ENCODE measurements at places on chromosomes 6 and 20. TPM values are rescaled to one million over a fixed set of nuclear protein-coding genes. Genes with fewer than 3 reads are reported as not detected.

GRCh38 chr20:45329497-45330319 lies 18.5 kb downstream of the SDC4 start:
- DNase-seq: no peak

DNA sequence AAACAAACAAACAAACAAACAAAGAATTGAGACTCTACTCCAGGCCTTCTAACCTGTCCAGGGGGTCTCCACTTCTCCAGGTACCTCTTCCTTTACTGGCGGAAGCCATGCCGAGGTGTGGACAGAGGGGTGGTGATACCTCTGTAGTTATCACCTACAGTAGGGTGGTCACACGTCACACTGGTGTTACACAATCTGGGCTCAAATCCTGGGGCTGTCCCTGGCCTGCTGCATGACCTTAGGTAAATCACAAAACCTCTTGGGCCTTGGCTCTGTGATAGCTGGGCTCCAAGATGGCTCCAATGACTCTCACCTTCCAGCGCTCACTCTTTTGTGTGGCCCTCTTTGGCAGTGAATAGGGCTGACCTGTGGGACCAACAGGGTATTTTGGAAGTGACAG lies 76.8 kb upstream of the ZNFX1 start:
- no peak for DNase-seq

- DNase-seq: no peak
Observed at GRCh38 chr20:3866464-3866863, 19.8 kb downstream of the MAVS start.

- DNase-seq: peak; percentile 60
Observed at GRCh38 chr6:118408863-118409262, 139.2 kb upstream of the PLN start.

GRCh38 chr20:57465486-57465885 lies 59.5 kb downstream of the CTCFL start:
- DNase-seq: no peak

Gene GLP1R
- total RNA-seq: not detected

DNA sequence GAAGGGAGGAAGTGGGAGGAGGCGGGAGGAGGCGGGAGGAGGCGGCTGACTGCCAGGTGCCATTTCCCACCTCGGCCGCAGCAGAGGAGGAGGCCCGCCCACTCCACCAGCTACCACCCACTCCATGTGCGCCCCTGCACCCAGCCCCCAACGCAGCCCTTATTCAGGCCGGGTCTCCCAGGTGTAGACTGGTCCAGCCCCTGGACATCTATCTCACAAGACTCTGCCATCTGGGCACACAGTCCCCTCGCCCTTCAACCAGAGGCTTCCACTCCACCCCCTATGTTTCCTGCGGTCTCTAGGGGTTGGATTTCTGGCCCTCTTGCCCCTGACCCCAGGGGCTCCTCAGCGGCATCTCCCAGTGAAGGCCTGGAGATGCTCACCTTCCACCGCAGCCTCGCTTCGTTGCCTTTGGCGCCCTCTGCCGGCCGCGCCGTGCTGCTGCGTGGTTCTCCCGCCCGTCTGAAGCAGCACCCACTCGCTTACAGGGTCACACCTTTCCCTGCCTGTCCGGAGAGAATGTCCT lies 32.6 kb upstream of the FAM83D start:
- peak; percentile 94 for DNase-seq

DNA sequence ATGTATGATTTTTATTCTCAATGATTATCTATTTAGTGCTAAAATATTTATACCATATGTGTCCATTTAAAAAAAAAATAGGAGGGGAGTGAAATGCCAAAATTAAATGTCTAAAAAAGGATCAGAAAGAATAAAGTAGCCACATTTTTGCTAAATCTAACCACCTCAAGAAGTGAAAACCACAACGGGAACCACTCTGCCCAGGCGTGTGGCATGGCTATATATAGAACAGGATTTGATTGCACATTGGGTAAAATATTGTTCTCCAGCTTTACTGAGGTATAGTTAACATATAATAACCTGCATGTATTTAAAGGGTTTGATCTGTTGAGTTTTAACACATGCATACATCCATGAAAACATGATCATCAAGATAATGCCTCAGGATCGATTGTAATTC lies 19.0 kb upstream of the AFDN start:
- no peak for DNase-seq

Gene TRERF1
- 5.3 TPM for total RNA-seq

- peak; percentile 87 for DNase-seq
Observed at GRCh38 chr6:34248198-34248726, 544 bp downstream of the SMIM29 start.

DNA sequence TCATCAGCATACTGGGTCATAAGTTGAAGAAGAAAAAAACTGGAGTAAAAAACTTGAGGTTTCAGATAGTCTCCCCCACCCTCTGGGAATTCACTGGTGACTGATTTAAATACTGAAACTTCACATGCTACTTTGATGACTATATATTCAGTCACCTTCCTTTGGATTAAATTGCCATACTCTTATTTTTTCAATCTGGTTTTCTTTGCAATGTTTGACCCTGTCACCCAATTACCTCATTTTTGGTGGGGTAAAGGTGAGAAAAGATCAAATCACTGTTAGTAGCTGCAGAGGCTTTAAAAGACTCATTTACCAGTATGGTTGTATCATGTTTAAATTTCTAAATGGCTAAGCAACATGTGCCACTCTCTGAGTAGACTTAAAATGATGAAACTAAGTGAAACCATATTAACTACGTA lies 862.7 kb upstream of the FLRT3 start:
- DNase-seq: no peak

GRCh38 chr20:36859700-36860330 lies 16.1 kb upstream of the TLDC2 start:
- DNase-seq: no peak

- no peak for DNase-seq
Observed at GRCh38 chr6:130717657-130718056, 109.5 kb upstream of the SMLR1 start.

- no peak for DNase-seq
Observed at GRCh38 chr6:13507306-13507860, 20.0 kb upstream of the GFOD1 start.

DNA sequence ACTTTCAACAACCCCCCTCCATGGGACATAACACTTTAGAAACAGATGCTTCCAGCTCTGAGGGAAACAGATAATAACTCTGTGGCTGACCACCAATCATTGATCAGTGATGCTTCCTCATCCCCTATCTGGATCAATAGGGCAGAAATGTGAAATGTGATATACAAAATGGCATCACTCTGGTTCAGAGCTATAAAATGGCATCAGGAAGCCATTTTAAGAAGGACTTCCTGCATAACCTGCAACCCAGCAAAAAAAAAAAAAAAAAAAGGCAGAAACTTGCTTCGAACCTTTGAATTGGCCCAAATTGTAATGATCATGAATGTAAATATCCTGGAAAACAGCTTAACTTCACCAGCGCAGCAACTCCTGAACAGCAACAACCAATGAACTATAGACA lies 48.0 kb upstream of the RNGTT start:
- no peak for DNase-seq

DNA sequence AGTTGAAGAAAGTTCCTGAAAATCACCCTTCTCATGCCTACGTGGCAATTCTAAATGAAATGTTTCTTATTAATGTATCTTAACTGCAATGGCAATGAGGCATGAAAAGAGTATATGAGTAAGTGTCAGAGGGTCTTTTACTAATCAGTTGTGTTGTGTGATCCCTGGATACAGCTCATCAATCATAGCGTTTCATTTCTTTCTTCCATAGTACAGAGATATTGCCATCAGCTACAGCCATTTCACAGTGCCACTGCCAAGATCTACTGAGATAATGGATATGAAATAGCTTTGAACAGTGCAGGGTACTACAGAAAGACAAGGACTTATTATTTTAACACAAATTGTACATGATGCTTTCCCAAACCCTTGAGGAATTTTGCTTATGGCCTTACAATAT lies 450.8 kb downstream of the KHDRBS2 start:
- no peak for DNase-seq

Gene BMP2
- 132 TPM for total RNA-seq

DNA sequence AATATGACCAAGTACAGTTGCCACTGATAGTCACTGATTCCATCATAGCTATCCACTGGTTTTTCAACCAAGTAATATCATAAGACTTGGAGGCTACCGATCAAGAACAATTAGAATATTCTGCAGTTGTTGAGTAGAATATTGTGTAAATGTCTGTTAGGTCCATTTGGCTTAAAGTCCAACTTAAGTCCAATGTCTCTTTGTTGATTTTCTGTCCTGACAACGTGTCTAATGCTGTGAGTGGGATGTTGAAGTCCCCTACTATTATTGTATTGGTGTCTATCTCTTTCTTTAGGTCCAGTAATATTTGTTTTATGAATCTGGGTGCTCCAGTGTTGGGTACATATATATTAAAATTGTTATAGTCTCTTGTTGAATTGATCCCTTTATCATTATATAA lies 13.9 kb downstream of the ARFGEF3 start:
- no peak for DNase-seq

Gene ENPP4
- 3.5 TPM for total RNA-seq

DNA sequence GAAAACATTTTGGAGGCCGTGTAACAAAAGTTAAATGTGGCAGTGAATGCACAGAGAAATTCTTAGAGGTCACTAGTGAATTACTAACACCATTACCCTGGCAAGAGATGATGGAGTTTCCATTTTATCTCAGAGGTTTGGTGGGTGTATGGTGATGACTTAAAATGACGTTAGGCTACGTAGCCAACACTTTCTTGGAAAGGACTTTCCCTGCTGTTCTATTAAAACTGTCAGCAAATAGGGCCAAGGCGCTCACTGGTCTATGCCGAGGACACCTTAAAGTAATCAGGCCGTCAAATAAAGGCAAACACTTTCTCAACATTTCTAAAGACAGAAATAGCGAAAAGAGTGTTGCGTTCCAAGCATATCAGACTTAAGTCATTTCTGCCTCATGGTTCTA lies 160.8 kb downstream of the GMPR start:
- no peak for DNase-seq

DNA sequence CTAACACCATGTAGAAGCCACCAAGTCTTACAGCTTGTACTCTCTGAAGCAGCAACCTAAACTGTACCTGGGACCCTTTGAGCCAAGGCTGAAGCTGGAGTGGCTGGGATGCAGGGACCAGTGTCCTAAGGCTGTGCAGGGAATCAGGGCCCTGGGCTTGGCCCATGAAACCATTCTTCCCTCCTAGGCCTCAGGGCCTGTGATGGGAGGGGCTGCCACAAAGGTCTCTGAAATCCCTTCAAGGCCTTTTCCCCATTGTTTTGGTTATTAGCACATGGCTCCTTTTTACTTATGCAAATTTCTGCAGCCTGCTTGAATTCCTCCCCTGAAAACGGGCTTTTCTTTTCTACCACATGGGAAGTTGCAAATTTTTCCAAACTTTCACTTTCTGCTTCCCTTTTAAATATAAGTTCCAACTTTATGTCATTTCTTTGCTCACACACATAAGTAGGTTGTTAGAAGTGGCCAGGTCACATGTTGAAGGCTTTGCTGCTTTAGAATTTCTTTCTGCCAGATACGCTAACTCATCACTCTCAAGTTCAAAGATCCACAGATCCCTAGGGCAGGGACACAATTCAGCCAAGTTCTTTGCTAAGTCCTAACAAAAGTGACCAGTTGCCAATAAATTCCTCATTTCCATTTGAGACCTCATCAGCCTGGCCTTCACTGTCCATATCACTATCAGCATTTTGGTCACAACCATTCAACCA lies 28.2 kb upstream of the ATXN1 start:
- no peak for DNase-seq

DNA sequence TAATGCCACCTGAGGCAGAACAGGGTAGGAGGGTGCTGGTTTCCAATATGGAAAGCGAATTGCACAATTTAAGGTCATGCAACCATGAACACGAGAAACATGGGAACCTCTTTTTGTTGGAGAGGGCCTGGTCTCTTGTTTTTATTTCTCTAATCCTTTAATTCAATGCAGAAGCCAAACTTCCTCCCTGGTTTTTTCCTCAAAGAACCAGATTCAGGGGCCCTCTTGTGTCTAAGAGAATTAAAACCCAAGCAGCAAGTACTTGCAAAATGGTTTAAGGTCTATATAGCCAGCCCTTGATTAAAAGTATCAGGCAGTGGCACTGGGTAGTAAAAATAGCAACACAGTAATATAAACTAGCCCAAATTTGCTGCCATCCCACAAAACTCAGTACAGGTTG lies 19.5 kb downstream of the GSTA4 start:
- no peak for DNase-seq

DNA sequence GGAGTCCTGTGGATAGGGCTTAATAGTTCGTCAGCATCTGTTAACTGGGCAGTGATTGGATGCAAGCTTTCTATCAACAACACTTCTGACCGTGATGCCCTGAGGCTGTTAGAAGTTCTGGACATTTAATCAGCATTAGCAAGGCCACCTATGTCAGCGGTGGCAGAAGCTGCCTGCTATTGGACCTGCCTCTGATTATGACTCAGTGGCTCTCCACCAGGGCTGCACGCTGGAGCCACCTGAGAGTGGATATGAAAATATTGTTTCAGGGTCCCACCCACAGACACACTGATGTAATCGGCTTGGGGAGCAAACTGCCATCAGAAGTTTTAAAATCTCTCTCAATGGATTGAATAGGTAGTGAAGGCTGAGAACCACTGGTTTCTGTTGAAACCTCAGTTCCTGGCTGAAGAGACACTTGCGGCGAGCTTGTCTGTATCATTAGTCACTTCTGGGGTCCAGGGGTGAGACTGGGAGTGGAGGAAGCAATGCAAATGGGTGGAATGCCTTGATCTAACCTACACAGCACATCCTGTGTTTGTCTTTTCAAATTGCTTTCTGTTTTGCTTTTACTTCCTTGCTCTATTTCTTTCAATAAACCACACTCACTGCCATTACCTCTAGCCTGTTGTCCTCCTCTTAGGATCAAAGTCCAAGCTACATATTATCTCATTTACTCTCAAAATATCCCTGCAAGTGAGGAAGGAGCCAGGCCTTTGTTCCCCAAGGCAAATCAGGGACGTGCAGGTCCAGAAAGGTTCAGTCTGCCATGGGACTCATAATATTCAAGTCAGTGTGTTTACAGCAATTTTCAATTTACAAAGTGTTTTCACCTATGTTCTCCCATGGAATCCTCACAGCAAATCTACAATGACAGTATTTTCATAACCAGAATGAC lies 4.2 kb downstream of the CLIC5 start:
- DNase-seq: no peak

DNA sequence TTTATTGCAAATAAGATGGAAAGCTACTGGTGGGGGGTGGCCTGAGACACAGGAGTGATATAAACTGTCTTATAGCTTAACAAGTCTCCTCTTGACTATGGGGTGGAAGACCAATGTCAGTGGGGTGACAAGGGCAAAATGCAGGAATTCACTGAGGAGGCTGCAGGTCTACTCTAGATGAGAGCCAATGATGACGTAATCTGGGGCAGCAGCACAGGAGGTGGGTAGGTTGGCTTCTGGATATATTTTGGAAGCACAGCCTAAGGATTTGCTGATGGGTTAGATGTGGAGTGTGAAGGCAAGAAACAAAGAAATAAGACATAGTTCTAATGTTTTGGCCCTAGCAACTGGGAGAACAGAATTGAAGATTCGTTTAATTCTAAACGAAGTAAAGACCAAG lies 253.2 kb downstream of the PTPRT start:
- no peak for DNase-seq

- DNase-seq: peak; percentile 61
Observed at GRCh38 chr6:12324099-12324498, 33.9 kb downstream of the EDN1 start.

Gene SLC22A2
- 0.88 TPM for total RNA-seq

- no peak for DNase-seq
Observed at GRCh38 chr20:59671661-59672471, 67.5 kb downstream of the PHACTR3 start.

- peak; percentile 49 for DNase-seq
Observed at GRCh38 chr6:7156643-7157278, 49.0 kb downstream of the RREB1 start.

Gene MYB
- total RNA-seq: 1.5 TPM

Measured in endodermal cell (in vitro differentiated cells).